Osteoblast (primary cell): ENCODE measurements at places on chromosomes 12 and 14. TPM values are rescaled to one million over a fixed set of nuclear protein-coding genes. Genes with fewer than 3 reads are reported as not detected.

DNA sequence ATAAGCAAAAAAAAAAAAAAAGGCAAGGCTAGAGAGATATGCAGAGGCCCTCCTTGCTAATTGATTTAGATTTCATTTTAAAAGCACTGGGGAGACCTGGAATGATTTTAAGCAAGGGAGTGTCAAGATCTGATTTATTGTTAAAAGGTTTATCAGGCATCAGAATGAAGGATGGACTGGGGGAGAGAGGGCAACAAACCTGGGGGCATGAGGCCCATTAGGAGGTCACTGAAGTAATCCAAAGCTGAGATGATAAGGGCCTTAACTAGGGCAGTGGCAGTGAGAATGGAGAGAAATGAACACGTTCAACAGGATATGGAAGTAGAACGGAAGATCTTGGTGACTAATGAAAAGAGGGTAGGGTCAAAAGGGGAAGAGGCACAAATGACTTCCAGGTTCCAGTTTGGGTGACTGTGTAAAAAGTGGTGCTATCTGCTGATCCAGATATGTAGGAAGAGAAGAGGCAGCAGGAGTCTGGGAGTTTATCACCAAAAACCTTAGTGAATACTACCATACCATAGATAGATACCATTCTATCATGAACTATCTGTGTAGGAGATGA lies 24.0 kb downstream of the KITLG start:
- H3K27ac ChIP-seq: no peak overlapping the region
- no peak for DNase-seq
- no peaks in the 10 kb centered on the region for H3K27me3 ChIP-seq

GRCh38 chr14:93901813-93902212 lies 25.3 kb upstream of the FAM181A start:
- DNase-seq: no peak
- no peak overlapping the region for H3K27ac ChIP-seq
- H3K4me3 ChIP-seq: no peak overlapping the region

The REM2 gene
- 0.29 and 0.36 TPM in 2 replicates for total RNA-seq

- H3K4me3 ChIP-seq: no peak overlapping the region
- no peaks in the 10 kb centered on the region for H3K27me3 ChIP-seq
- no peaks in the 10 kb centered on the region for H3K4me1 ChIP-seq
- H3K36me3 ChIP-seq: peaks cover 75% of the 10 kb centered on the region
Measured at GRCh38 chr12:308511-308910, 45.9 kb upstream of the SLC6A13 start.

The INHBC gene
- total RNA-seq: not detected in 2 replicates

DNA sequence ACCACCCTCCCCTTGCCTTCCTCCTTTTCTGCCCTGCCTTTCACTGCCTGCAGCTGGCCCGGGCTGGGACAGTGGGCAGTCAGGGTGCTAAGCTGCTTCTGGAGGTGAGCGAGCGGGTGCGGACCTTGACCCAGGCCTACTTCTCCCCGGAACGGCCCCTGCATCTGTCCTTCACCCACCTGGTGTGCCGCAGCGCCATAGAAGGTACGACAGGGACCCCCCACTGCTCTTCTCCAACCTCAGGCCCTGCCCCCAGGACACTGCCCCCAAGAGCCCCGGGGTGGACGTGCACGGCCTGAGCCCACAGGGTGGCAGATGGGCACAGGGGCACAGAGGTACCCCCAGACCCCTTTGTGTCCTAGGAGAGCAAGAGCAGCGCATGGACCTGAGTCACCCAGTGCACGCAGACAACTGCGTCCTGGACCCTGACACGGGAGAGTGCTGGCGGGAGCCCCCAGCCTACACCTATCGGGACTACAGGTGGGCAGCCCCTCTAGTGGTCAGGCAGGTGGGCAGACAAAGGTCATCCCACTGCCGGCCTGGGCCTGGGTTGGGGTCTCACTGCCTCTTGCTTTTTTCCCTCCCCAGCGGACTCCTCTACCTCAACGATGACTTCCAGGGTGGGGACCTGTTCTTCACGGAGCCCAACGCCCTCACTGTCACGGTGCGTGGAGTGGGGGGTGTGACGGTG lies 3.2 kb upstream of the GNB3 start:
- DNase-seq: no peak
- H3K4me3 ChIP-seq: no peak overlapping the region
- no peaks in the 10 kb centered on the region for H3K4me1 ChIP-seq
- H3K36me3 ChIP-seq: peaks cover 68% of the 10 kb centered on the region
- H3K27ac ChIP-seq: no peak overlapping the region

DNA sequence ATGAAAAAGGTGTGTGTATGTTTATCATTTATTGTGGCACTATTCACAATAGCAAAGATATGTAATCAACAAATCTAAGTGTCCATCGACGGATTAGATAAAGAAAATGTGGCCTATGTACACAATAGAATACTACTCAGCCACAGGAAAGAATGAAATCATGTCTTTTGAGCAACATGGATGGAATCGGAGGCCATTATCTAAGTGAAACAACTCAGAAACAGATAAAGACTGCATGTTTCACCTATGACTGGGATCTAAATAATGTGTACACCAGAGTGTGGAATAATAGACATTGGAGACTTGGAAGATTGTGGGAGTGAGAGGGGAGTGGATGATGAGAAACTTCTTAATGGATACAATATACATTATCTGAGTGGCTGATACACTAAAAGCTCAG lies 44.0 kb downstream of the CCER1 start:
- H3K4me3 ChIP-seq: no peak overlapping the region
- no peak overlapping the region for H3K27ac ChIP-seq

GRCh38 chr12:12387501-12387900 lies 30.6 kb downstream of the BORCS5 start:
- peak; percentile 38 for DNase-seq
- no peak overlapping the region for H3K4me3 ChIP-seq
- no peaks in the 10 kb centered on the region for H3K27me3 ChIP-seq

The SYCP3 gene
- 0.72 and 0.88 TPM in 2 replicates for total RNA-seq

- no peaks in the 10 kb centered on the region for H3K27me3 ChIP-seq
- no peak overlapping the region for H3K27ac ChIP-seq
- H3K4me3 ChIP-seq: peak overlapping the region; percentile 84
Measured at GRCh38 chr12:109573914-109574244, 285 bp downstream of the MVK start.

The EML1 gene
- total RNA-seq: 38.0 and 46.7 TPM in 2 replicates

DNA sequence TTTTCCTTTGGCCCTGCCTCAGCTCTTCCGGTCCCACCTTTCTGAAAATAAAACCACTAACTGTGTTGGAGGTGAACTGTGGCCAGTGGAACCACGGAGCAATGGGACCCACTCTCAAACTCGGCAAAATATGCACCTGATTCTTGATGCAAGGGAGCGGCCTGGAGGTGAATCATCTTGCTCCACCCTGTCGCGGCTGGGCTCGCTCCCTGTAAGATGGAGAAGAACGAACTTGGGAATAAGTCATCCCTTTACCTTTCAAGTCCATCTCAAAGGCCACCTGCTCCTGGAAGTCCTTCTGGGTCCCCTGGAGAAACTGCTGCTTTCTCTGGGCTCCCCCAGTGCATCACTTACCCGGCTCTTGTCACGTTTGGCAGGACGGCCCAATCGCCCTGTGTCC lies 309.9 kb downstream of the BCL11B start:
- peaks cover 3% of the 10 kb centered on the region for H3K4me1 ChIP-seq
- no peaks in the 10 kb centered on the region for H3K36me3 ChIP-seq
- no peak overlapping the region for H3K4me3 ChIP-seq
- H3K27ac ChIP-seq: no peak overlapping the region
- no peaks in the 10 kb centered on the region for H3K27me3 ChIP-seq

DNA sequence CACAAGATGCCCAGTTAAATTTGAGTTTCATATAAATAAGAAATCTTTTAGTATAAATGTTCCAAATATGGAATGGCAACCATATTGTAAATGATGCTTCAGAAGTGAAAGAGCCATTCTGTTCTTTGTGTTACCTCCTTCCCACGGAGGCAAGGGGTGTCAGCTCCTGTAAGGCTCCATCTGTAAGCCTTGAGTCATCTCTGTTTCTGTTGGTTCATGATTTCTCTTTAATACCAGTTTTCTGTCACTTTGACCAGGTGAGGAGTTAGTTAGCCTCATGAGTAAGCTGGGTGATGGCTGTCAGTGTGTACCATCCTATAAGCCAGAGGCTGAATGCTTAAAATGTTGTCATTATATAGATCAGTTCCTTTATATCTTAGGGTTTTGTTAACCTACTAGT lies 61.9 kb downstream of the TMEM30B start:
- peaks cover 41% of the 10 kb centered on the region for H3K4me1 ChIP-seq
- no peaks in the 10 kb centered on the region for H3K36me3 ChIP-seq
- H3K27ac ChIP-seq: no peak overlapping the region
- no peak overlapping the region for H3K4me3 ChIP-seq
- DNase-seq: no peak
- no peaks in the 10 kb centered on the region for H3K27me3 ChIP-seq

DNA sequence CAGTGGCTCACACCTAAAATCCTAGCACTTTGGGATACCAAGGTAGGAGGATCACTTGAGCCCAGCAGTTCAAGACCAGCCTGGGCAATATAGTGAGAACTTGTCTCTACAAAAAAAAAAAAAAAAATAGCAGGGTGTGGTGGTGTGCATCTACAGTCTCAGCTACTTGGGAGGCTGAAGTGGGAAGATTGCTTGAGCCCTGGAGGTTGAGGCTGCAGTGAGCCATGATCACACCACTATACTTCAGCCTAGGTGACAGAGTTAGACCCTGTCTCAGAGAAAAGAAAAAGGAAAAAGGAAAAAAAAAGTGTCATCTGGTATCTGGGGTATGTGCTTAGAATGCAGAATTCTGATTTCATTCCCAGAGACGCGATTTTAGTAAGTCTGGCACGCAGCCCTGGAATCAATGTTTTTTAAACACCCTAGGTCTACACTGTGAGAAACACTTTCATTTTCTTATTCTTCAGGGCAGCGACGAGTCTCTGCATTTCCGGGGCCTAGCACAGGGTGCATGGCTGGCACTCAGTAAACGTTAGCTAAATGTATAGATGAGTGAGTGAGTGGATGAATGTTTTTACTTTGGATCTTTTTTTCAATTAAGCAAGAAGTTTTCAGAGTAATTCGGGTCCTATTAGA lies 243.8 kb upstream of the PWP1 start:
- H3K27me3 ChIP-seq: no peaks in the 10 kb centered on the region
- no peaks in the 10 kb centered on the region for H3K36me3 ChIP-seq
- peaks cover 11% of the 10 kb centered on the region for H3K4me1 ChIP-seq

GRCh38 chr14:64244279-64244678 lies 49.9 kb downstream of the ESR2 start:
- H3K36me3 ChIP-seq: no peaks in the 10 kb centered on the region
- no peak for DNase-seq
- peaks cover 34% of the 10 kb centered on the region for H3K27me3 ChIP-seq
- H3K4me1 ChIP-seq: no peaks in the 10 kb centered on the region

DNA sequence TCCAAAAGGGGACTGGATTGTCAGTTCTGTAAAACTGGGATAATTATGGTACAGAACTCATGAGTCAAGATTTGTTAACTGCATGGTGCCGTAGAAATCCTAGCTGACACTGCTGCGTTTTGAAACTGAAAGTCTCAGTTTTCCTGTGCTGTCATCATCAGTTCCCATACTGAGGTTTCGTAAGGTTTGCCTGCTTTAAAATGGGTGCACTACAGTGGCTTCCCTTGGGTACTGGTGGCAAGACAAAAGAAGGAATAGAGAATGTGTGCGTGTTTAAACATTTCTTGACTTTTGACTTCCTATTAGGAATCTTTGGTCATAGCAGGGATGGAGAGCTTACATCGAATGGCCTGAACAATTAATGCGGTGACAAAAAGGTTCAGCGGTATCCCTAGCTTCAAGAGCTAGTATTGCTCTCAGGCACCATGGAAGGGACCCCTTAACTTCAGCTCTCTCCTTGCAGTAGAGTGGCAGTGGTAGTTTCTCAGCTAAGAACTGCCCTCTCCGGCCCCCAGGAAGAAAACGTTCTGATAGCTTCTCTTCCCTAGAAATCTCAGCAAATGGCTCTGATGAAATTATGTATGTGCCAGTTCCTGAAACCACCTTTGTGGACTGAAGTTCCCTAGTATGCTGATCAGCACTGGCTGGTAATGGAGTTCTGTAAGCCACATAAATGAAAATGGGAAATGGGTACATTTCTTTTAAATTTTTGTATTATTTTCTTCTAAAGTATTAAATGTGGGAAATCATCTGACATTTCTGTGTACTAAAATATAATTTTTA lies 28.9 kb downstream of the ANO6 start:
- no peaks in the 10 kb centered on the region for H3K36me3 ChIP-seq
- no peaks in the 10 kb centered on the region for H3K27me3 ChIP-seq
- no peak for DNase-seq
- peak overlapping the region; percentile 67 for H3K27ac ChIP-seq
- H3K4me1 ChIP-seq: peaks cover 23% of the 10 kb centered on the region

DNA sequence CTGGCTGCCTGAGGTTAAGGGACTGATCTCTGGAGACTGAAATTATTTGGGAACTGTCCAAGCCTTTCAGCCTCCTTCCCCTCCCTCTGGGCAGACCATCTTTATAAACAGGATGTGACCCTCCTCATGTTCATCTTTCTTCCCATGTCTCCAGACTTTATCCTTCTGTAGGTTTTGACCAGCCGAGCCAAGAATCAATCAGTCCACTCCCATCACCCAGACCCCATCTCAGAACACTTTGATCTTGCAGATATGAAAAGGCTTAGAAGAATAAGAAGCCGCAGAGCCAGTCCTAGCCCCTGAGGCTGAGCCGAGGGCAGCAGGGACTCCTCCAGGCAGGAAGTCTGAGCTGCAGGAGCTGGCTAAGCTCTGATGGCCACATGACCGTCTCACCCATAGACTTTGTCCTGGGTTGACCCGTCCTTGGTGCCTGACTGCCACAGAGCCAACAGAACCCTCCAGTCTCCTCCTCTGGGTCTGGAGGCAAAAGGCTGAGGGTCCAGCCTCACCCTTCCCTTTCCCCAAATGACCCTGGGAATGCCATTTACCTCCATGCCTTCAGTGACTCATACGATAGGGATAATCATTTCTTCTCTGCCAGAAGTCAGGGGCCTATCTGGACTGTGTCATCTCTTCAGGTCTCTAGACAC lies 1.6 kb downstream of the KRT71 start:
- no peak overlapping the region for H3K4me3 ChIP-seq
- H3K36me3 ChIP-seq: no peaks in the 10 kb centered on the region
- H3K27me3 ChIP-seq: peaks cover 45% of the 10 kb centered on the region
- H3K4me1 ChIP-seq: no peaks in the 10 kb centered on the region
- DNase-seq: peak; percentile 8
- H3K27ac ChIP-seq: no peak overlapping the region

DNA sequence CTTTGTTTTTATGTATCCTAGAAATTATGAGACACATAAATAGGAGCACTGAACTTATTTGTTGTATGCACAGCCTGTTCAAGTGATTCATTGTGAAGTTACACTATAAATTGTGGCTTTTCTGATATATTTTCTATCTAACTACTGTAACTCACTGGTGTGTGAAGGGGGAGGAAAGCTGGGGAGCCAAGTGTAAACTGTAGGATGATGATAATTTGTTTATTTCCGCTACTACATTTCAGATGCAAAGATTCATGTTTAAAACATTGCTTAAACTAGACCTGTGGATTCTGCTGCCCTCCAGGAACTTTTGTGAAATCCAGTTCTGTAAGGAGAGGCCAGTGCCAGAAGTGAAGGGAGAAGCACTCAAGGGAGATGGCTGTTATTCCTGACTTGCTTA lies 3.3 kb downstream of the TMTC2 start:
- H3K4me3 ChIP-seq: no peak overlapping the region
- H3K36me3 ChIP-seq: no peaks in the 10 kb centered on the region
- H3K4me1 ChIP-seq: peaks cover 7% of the 10 kb centered on the region
- peaks cover 11% of the 10 kb centered on the region for H3K27me3 ChIP-seq

GRCh38 chr14:61525293-61526011 lies 169.9 kb upstream of the HIF1A start:
- H3K4me3 ChIP-seq: no peak overlapping the region
- peak; percentile 44 for DNase-seq
- H3K27ac ChIP-seq: peak overlapping the region; percentile 89
- peaks cover 62% of the 10 kb centered on the region for H3K4me1 ChIP-seq
- H3K27me3 ChIP-seq: no peaks in the 10 kb centered on the region
- no peaks in the 10 kb centered on the region for H3K36me3 ChIP-seq

The KIF26A gene
- not detected in 2 replicates for total RNA-seq

The C3AR1 gene
- 0.29 and 0.72 TPM in 2 replicates for total RNA-seq
